Fibroblast of the aortic adventitia (primary cell): ENCODE measurements at places on chromosomes 6 and 20. TPM values are rescaled to one million over a fixed set of nuclear protein-coding genes. Genes with fewer than 3 reads are reported as not detected.
A peak's percentile ranks its signal among the peaks of the same experiment; 100 is the strongest.

DNA sequence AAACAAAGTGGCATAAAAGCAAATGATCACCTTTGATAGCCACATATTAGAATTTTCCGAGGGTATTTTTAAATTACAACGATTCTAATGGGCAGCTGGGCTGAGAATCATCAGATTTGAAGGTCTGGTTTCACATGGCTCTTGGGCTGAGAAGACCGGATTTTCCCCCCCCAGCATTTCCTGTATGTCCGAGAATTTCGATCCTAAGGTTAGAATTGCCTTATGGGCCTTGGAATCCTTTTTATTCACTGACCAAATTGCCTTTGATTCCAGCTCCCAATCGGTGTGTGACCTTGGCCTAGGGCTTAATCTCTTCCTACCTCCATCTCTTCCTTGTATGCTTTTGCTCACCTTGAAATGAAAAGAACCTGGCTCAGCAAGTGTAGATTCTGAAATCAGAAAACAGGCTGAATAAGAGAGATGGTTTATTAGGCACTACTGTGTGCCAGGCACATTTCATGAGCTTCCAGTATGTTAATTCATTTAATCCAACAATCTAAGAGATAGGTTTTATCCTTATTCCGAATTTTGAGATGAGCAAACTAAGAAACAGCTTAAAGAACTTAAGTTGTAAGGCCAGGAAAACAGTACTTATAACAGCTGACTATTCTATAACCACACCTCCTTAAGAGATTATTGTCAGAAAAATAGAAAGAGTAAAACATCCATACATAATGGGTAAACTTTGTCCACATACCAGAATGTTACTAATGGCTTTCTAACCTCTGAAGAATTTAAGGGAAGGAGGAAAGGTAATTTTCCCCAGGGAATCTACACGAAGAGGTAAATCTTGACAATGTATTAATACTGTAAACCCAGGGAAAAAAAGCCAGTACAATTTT, 39.4 kb downstream of the HFE start:
- DNase-seq, result no peak

UQCC2 gene
- total RNA-seq, result 7.0 and 20.2 TPM in 2 replicates

LHFPL5 gene
- total RNA-seq, result not detected in 2 replicates

DNA sequence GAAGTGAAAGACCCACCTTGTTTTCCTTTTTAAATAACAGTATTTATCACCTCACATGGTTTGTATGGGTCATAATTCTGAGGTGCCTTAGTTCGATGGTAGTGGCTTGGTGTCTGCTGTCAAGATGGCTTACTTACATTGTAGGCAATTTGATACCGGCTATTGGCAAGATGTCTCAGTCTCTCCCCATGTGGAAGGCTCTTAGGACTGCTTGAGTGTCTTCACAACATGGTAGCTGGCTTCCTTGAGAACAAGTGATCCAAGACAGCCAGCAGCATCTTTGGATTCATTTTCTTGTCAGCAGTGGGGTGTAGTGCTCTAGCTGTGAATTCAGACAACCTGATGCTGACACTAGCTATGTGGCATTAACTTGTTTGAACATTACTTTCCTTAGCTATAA, 70.1 kb downstream of the CBFA2T2 start:
- no peak for DNase-seq

RPS6KA2 gene
- total RNA-seq, result 32.5 and 89.7 TPM in 2 replicates

- no peak for DNase-seq
Observed at GRCh38 chr20:57648878-57649616, 28.8 kb upstream of the ZBP1 start.

DNA sequence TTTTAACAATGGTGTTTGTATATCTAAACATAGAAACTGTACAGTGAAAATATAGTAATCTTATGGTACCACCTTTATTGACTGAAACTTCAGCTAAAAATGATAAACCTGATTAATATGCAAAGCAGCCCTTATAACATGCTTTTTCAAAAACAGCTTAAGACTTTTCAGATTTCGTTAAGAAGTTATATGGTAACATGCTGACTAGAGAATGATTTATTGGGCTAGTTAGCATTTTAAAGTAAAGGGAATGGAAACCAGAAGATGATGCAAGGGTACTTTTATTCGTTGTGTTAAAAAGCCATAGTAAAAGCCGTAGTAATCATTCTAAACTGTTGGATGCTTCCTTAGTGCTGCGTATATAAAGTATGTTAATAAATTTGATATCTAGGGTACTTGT, 50.5 kb downstream of the CBFA2T2 start:
- DNase-seq, result no peak

STX7 gene
- total RNA-seq, result 21.9 and 49.7 TPM in 2 replicates

GRCh38 chr20:40019510-40019909, 669.5 kb downstream of the MAFB start:
- no peak for DNase-seq

DNA sequence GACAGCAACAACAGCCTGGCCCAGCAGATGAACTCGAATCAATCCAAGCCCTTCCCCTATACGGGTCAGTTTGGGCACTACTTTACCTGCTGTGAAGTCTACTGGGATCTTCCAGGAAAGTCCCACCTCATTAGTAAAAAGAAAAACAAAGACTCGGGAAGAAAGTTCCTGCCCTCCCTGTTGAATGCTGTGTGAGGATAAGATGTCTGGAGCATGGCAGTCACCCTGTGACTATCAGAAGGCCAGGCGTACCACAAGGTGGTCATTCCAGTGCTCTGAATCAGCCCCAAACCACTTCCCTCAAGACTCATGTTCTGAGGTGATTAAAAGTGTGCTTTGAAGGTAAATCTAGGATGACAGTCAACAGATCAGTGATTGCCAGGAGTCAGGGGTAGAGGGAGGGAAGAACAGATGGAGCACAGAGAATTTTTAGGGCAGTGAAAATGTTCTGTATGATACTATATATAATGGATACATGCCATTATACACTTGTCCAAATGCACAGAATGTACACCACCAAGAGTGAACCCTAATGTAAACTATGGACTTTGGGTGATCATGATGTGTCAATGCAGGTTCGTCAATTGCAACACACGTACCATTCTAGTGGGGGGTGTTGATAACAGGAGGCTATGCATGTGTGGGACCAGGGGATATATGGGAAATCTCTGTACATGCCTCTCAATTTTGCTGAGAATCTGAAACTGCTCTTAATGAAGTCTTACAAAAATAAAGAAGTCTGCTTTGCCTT, 14.7 kb downstream of the FKBP1A start:
- peak; percentile 26 for DNase-seq

GRCh38 chr6:79421001-79421411, 116.2 kb downstream of the LCA5 start:
- peak; percentile 73 for DNase-seq

DNA sequence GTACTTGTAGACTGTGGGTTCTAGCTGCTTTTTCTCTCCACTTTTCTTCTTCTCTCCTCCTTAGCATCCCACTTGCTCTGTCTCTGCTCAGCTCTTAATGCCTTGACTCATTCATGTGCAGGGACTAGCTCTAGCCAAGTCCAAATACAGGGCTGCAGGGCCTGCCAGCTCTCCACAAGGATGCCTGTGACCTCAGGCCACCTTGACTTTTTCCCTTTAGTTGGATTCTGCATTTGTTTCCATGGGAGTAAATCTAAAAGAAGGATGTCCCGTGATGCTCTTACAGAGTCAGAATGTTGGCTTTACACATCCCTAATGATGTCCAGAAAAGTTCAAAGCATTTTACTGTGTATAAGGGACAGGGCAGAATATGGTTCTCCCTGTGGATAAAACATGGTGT, 101.8 kb upstream of the PREP start:
- no peak for DNase-seq

EPHA7 gene
- total RNA-seq, result 0.65 and 1.5 TPM in 2 replicates

ACTL10 gene
- total RNA-seq, result 2.2 and 2.5 TPM in 2 replicates

- no peak for DNase-seq
Observed at GRCh38 chr6:54087721-54088120, 23.5 kb upstream of the MLIP start.

GRCh38 chr6:75396005-75396800, 97.4 kb downstream of the FILIP1 start:
- no peak for DNase-seq

- no peak for DNase-seq
Observed at GRCh38 chr6:61909486-61909885, 376.5 kb downstream of the KHDRBS2 start.

DNA sequence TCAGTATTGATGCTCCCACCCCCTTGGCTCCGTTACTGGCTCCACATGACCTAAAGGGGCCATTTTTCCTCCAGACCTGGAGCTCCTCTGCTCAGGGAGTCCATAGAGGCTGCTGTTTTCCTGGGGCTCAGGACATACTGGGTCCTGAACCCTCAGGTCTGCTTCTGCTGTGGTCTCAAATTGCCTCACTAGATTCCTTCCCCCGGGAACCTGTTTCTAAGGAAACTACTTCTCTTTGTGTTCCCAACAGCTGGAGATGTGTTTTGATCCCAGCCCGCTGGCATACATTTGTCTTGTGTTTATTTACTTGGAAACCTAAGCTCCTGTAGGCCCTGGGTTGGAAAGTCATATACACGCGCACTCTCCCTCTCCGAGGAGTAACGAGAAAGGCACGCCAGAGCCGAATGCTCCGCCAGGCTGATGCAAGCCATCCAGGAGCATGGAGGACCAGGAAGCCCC, 222.8 kb downstream of the UST start:
- DNase-seq, result peak; percentile 88

IL17F gene
- not detected in 2 replicates for total RNA-seq

- DNase-seq, result no peak
Observed at GRCh38 chr6:145540741-145541140, 194.6 kb downstream of the EPM2A start.

- DNase-seq, result no peak
Observed at GRCh38 chr6:154227862-154228520, 128.6 kb downstream of the IPCEF1 start.

GRCh38 chr20:3235666-3236324, 3.2 kb downstream of the SLC4A11 start:
- DNase-seq, result peak; percentile 26

GRCh38 chr6:105164418-105164817, 15.4 kb downstream of the POPDC3 start:
- DNase-seq, result peak; percentile 9

TRERF1 gene
- total RNA-seq, result 4.8 and 12.0 TPM in 2 replicates

DNA sequence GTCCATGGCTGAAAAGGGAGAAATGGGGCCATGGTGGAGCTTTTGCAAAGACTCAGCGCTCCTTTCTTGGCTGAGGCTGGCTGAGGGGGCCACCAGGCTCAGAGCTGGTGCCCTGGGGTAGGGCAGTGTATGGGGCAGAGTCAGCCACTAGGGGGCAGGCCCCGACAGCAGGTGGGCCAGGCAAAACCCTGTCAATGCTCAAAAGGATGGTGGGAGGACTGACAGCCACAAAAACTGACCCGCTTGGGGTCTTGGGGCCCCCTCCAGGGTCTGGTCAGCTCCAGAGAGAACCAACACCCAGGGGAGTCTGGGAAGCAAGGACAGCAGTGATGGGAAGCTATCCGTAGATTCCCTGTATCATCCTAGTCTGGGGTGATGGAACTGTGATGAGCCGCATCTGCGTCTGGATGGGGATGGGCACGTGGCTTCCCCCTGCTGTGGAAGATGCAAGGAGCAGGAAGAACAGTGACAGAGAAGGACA, 306.9 kb downstream of the DHX35 start:
- DNase-seq, result peak; percentile 17

- DNase-seq, result peak; percentile 54
Observed at GRCh38 chr20:50172347-50173013, 18.1 kb upstream of the CEBPB start.

DOK5 gene
- total RNA-seq, result 53.6 and 85.6 TPM in 2 replicates

DDAH2 gene
- total RNA-seq, result 70.5 and 223 TPM in 2 replicates

GRCh38 chr20:12464036-12464435, 544.7 kb upstream of the SPTLC3 start:
- no peak for DNase-seq

GRCh38 chr6:140073456-140073855, 699.0 kb upstream of the CITED2 start:
- DNase-seq, result peak; percentile 61

- no peak for DNase-seq
Observed at GRCh38 chr20:38089500-38089899, 56.0 kb downstream of the RPRD1B start.

- DNase-seq, result no peak
Observed at GRCh38 chr6:11370191-11371018, 137.9 kb upstream of the NEDD9 start.

DNA sequence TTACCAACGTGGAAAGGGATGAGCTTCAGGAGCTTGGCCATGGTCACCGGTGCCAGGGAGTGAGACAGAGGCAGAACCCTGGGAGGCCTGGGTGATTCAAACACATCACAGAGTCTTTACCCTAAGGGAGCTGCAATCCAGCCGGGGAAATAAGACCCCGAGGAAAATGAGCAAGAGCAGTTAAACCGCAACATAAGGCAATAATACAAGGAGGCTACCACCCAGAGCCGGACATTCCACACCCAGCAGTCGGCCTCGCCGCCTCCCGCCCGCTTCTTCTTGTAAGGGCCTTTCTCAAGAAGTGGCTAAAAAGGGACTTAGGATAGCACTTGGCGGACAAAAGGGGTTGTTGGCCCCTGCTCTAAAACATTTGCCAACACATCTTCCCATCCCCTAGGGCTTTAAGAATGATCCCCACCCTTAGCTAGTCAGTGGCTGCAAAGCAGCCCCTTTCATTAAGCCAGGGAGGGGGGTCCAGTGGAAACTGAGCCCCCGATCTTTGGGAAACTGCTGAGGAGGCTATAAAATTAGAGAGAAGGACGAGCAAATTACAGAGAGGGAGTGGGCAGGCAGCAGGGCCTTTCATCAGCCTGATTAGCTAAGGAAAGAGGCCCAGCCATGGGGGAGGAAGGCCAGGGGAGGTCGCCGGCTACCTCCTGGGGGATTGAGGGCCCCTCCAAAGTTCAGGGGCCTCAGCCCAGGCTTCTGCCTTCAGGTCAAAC, 34.3 kb downstream of the SNX5 start:
- DNase-seq, result no peak

DNA sequence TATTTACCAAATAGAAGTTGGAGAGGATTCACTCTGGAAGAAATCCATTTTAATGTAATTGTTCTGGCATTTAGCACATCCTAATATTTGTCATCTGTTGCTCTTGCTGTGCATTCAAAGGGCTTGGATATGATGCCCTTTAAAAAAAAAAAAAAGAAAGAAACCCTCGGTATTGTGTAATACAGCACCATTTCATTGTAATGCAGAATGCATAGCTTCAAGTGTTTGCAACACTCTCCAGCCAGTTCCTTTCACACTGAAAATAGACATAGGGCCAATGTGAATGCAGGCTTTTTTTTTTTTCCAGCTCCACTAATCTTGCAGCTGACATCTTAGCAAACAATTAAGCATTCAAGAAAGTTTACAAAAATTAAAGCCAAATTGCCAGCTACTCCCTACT, 197.4 kb upstream of the POU3F2 start:
- no peak for DNase-seq
